ENCODE measurements at places on chromosomes 3 and 15.

DNA sequence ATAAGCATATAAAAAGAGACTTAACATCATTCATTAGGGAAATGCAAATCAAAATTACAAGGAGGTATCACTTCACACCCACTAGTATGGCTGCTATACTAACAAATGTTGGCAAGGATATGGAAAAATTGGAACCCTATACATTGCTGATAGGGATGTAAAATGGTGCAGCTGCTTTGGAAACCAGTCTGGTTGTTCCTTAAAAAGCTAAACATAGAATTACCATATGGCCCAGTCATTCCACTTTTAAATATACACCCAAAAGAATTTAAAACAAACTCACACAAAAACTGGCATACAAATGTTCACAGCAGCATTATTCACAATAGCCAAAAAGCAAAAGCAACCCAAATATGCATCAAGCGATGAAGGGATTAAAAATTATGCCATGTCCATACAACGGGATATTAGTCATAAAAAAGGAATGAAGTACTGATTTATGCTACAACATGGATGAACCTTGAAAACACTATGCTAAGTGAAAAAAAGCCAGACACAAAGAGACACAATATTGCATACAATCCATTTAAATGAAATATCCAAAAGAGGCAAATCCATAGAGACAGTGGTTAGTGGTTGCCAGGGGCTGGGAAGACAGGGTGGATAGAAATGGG, 118.3 kb downstream of the OSBPL10 start:
- DNase-seq, result no peak

DNA sequence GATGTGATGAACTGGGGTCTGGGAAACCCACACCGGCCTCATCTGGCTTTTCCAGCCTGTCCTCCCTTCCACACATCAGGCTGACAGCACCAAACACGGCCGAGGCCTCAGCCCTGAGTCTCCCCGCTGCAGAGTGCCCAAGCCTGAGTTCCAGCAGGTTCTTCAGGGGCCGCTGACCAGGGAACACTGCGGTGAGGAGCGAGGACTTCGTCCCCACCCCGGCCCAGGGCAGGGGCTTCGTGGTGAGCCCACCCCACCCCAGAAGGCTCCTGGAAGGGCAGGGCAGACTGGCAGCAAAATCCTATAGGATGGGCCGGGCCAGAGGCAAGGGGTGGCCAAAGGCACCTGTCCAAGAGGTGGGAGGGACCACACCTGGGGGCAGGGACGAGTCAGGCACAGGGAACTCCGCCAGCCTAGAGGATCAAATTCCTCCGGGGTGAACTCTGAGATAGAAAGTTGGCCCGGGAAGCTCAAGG, at the start of gene SLC51A:
Gene SLC51A, plus strand, starts transcription at position 446 of the 476 bp plus-strand sequence. CDS start 179 bp downstream, outside the sequence.
- DNase-seq, result no peak

DNA sequence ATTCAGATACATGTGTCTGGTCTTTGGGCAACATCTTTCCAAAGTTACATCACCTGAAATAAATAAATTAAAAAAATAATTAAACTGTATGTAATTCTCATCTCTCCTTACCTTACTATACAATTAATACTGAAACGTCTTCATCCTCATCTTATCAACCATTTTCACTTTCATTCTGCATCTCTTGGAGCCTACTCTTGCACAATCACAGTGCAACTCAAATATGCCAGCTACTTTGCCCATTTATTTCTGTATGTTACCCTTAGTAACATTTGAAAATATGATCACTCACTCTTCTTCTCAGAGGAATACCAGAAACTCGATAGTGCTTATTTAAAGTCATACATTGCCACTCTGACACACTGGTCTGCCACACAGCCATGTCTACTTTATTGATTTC, 1357.1 kb upstream of the CADM2 start:
- DNase-seq, result no peak

DNA sequence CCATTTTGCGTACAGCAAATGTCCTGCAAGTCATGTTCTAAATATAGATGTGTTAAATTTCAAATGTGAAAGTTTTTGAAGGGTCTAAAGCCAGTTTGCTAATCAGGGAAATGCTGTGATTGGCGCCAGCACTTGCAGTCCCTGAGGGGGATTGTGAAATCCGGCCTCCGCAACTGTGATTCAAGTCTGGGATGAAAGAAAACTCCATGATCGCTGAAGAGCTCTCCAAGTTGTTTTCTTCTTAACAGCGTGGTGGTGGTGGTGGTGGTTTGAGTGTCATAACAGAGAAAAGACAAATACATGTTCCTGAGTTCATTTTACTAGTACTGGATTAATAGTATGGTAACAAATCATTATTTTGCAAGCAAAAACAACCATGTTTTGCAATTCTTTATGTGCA, 51.8 kb downstream of the MITF start:
- peak; percentile 88 for DNase-seq

DNA sequence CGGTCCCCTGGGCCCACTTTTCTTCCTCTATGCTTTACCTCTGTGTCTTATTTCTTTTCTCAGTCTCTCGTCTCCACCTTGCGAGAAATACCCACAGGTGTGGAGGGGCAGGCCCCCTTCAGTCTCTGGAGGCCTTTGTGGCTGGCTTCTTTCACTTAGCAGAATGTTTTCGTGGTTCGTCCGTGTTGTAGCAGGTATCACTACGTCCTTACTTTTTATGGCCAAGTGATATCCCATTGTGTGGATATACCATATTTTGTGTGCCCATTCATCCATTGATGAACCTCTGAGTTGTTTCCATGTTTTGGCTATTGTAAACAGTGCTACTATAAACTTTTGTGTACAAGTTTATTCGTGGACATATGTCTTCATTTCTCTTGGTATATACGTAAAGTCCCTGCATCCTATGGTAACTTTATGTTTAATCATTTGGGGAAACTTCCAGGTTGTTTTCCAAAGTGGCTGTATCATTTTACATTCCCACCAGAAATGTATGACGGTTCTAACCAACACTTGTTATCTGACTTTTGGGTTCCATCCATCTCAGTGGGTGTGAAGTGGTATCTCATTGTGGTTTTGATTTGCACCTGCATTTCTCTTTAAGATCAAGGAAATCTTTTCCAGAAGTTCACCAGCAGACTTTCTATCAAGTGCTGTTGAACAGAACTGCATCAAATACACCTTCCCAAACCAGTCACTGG, 5.6 kb downstream of the PIGZ start:
- no peak for DNase-seq

- no peak for DNase-seq
These were observed 156.0 kb downstream of the NAALADL2 start for GRCh38 chr3:175015056-175015635.

DNA sequence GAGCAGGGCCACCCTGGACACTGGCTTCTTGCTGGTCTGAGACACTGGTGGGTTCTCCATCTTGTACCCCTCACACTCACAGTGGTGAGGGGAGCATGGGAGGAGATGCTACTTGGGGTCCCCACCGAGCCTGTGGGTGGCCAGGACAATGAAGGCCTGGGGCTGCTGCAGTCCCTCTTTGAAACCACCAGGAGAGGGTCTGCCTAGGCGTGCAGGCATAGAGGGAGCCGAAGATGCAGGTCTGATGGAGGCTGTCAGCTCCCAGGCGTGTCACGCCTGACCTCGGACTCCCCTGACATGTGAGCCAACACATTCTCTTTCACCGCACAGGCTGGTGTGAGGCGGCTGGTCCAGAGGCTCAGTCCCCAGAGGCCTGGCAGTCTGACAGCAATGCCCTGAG, 39.1 kb downstream of the NIPA2 start:
- DNase-seq, result peak; percentile 42

DNA sequence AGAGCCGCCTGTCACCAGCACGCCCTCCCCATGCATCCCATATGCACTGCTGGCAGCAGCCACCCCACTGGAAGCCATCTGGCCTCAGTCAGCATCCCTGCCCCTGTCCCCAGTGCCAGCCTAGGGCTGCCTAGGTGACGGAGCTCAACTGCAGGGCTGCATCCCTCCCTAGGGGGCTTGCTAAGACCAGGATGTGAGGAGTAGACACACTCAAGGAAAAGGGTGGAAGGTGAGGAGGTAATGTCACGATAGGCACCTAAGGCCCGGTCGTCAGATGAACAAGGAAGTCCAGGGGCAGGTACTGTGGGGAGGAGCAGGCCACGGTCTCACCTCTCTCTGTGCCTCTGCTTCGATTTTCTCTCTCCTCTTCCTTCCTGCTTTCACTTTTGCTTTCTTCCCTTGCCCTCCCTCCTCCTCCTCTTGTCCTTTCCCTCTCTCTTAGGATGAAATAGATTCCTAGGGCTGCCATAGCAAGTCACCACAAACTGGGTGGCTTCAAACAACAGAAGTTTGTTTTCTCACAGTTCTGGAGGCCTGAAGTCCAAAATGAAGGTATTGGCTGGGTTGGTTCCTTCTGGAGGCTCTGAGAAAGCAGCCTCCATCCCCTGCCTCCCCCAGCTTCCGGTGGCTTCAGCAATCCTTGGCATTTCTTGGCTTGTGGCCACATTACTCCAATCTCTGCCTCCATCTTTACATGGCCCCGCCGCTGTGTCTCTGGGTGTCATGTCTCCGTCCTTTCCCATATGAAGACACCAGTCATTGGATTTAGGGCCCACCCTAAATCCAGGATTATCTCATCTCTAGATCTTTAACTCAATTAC, 298.3 kb downstream of the SHQ1 start:
- no peak for DNase-seq

- DNase-seq, result no peak
These were observed 14.7 kb downstream of the GALNT15 start for GRCh38 chr3:16189201-16189600.

DNA sequence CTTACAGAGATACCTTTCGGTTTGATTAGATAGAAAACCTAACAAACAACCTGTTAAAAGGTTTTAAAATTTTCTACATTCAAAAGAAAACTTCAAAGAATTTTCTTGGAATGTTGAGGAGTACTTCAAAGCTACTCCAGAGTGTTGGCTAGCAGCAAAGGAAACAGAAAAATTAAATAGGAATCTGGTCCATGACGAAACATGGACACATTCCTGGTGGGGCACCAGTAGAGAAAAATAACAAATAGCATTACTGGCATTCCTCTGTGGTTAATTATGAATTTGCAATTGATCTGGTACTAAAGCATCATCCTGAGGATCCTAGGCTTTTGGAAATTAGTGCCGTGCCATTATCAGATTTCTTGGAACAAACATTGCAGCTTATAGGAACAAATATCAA, 59.5 kb upstream of the DPPA4 start:
- no peak for DNase-seq

DNA sequence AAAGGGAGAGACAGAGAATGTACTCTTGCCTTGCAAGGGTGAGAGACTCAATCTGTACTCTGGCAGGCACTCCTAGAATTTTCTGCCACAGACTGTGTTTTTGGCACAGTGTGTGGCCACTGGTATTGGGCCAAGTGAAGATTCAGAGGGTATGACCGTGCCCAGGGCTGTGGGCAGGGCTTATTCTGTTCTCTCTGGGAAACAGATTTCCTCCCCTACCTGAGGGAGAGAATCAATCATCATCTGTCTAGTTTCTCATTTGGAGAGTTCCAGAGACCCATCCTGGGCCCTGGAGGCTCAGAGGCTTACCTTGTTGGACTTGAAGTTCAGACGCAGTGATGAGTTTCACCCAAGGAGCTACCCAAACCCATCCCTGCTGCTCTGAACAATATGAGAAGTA, 28.2 kb downstream of the CSTA start:
- no peak for DNase-seq

- DNase-seq, result no peak
These were observed 115.2 kb upstream of the PDZRN3 start for GRCh38 chr3:73739791-73740453.

GRCh38 chr15:66711862-66712261, 9.8 kb downstream of the SMAD6 start:
- DNase-seq, result no peak

- DNase-seq, result no peak
These were observed 18.1 kb downstream of the ZBBX start for GRCh38 chr3:167361948-167362347.

DNA sequence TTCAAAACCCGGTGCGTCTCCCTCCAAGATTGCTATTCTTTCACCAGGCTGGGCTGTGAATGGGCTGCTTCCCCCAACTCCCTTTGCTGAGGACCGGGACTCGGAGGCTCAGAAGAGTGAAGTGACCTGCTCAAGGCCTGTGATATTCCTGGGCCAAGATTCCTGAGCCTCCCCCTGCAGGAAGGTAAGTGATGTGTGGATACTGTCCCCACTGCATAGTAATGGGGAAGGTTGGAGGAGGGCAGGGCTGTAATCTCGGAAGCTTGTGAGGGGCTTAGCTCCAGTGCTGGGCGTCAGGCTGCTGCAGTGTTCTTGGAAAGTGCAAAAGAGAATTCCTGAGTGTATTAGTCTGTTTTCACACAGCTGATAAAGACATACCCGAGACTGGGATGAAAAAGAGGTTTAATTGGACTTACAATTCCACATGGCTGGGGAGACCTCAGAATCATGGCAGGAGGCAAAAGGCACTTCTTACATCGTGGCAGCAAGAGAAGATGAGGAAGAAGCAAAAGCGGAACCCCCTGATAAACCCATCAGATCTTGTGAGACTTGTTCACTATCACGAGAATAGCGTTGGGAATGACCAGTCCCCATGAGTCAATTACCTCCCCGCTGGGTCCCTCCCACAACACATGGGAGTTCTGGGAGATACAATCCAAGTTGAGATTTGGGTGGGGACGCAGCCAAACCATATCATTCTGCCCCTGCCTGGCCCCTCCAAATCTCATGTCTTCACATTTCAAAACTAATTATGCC, 67.6 kb downstream of the EFCAB12 start:
- DNase-seq, result no peak

DNA sequence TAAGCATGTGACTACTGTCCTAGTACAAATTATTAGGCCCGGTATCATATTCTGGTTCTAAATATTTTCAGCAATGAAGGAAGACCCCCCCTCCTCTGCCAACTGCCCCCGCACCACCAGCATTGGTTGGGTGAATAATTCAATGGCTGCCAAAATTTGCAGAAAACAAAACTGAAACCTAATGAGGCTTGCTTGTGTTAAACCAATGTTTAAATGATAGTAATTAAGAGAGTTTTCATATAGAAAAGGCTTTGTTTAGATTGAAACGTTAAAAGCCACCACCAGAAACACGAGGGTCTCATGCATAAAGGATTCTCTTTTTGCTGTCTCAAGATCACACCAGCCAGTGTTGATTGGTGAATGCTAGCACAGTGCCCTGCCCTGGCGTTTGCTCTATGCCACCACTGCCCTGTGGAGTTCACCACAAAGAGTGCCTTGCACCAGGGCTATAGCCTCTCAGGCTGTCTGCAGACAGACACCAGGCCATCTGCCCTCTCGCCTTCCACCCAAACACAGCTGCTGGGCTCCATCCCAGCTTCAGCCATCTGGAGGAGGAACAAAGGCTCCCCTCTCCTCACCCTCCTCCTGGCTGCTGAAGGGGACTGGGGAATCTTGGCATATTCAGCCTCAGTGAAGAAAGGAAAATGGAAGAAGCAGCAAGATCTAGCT, 200.3 kb upstream of the PFN2 start:
- peak; percentile 41 for DNase-seq

- DNase-seq, result no peak
These were observed 49.2 kb downstream of the NEK10 start for GRCh38 chr3:27319847-27320526.

- no peak for DNase-seq
These were observed 255.5 kb downstream of the EPHB1 start for GRCh38 chr3:135050536-135050935.

DNA sequence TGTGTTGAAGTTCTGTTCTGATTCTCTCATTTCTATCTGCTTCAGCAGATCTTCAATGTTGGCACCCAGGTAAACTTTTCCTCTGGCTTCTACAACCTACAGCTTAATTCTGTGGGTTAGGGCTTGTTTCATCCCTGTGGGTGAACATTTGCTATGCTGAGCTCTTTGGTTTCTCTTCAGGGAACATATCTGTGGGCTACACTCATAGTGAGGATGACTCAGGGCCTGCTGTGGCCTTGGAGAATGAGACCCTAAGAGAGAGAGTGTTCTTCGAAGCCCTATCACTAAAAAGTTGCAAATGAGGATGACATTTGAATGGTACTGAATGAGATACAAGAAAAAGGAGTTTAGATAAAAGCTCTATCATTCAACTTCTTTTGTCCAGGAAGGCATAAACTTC, 346.2 kb upstream of the CBLB start:
- DNase-seq, result no peak

All from right cardiac atrium (tissue), 5 donors.